ENCODE measurements at places on chromosomes 4 and X.

- DNase-seq = peak; percentile 25
Measured at GRCh38 chr4:185011408-185011807, 6.9 kb upstream of the HELT start.

DNA sequence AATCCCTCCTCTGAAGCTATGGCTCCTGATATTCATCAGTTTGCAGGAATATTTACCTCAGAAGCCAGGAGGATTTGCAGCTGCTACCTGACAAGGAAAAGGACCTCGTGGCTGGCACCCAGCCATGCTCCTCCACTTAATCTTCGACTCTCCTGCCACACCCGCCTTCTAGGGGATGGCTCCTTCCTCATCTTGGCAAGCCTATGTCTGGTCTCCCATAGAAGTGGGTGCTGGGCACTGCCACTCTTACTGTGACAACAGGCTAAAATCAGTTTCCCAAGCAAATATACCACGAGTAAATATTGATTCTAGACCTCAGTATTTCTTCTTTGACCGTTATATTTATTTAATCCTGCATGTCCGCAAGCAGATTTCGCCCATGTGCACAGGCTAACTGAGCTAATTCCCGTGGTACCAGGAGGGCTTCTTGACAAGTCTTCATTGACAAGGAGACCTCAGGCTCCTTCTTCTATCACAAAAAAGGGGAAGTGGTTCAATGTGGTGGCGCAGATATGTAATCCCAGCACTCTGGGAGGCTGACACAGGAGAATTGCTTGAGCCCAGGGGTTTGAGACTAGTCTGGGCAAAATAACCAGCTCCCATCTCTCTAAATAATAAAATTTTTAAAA is 52.6 kb upstream of the DCTD start:
- DNase-seq = peak; percentile 10

- DNase-seq = no peak
Measured at GRCh38 chrX:13473442-13474163, 95.8 kb upstream of the EGFL6 start.

GRCh38 chr4:36338973-36339372 is 57.6 kb downstream of the DTHD1 start:
- no peak for DNase-seq

Data from K562 (cell line).